ENCODE measurements at places on chromosomes 11 and 22. TPM values are rescaled to one million over a fixed set of nuclear protein-coding genes. Genes with fewer than 3 reads are reported as not detected.

NFRKB gene
- 101 TPM for total RNA-seq

PDGFD gene
- total RNA-seq: not detected

VPREB1 gene
- not detected for total RNA-seq

MS4A6E gene
- not detected for total RNA-seq

ANKK1 gene
- 0.11 TPM for total RNA-seq

CARD18 gene
- total RNA-seq: not detected

PTPN5 gene
- not detected for total RNA-seq

UPK3A gene
- total RNA-seq: 2.0 TPM

ADAMTS8 gene
- not detected for total RNA-seq

ZFTA gene
- 30.8 TPM for total RNA-seq

GAL3ST3 gene
- not detected for total RNA-seq

TIGD3 gene
- 3.2 TPM for total RNA-seq

NLRP14 gene
- not detected for total RNA-seq

POLR2L gene
- total RNA-seq: 139 TPM

NXPE4 gene
- total RNA-seq: not detected

SIAE gene
- total RNA-seq: 33.7 TPM

ADAMTS15 gene
- 0.20 TPM for total RNA-seq

CRYBB2 gene
- total RNA-seq: not detected

- DNase-seq: no peak
These were observed 57.2 kb downstream of the SIK2 start for GRCh38 chr11:111659201-111660115.

GRCh38 chr11:7204778-7205177 is 46.9 kb upstream of the SYT9 start:
- no peak for DNase-seq

GRCh38 chr11:70579316-70579955 is 181.1 kb downstream of the CTTN start:
- no peak for DNase-seq

GRCh38 chr11:70594031-70594430 is 195.7 kb downstream of the CTTN start:
- DNase-seq: no peak

GRCh38 chr11:91264481-91264880 is 960.1 kb upstream of the FAT3 start:
- no peak for DNase-seq

DNA sequence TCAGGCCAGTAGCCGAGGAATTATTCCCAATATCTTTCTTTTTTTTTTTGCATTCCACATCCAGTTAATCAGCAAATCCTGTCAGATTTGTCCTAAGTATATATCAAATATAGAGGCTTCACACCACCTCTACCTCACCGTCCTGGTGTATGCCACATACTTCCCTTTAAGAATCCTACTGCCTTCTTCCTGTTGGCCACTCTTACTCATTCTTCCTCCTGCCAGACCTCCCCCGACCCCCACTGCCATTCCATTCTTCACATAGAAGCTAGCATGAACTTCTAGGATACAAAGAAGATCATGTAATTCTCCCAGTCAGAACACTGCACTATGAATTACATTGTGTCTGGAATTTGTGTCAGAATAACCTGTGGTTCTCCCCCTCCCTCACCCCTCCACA is 89.5 kb downstream of the TRIM44 start:
- DNase-seq: no peak

- peak; percentile 63 for DNase-seq
These were observed 236.7 kb downstream of the TTC28 start for GRCh38 chr22:28442711-28443525.

GRCh38 chr11:74473382-74474173 is 6.2 kb upstream of the KCNE3 start:
- DNase-seq: no peak

DNA sequence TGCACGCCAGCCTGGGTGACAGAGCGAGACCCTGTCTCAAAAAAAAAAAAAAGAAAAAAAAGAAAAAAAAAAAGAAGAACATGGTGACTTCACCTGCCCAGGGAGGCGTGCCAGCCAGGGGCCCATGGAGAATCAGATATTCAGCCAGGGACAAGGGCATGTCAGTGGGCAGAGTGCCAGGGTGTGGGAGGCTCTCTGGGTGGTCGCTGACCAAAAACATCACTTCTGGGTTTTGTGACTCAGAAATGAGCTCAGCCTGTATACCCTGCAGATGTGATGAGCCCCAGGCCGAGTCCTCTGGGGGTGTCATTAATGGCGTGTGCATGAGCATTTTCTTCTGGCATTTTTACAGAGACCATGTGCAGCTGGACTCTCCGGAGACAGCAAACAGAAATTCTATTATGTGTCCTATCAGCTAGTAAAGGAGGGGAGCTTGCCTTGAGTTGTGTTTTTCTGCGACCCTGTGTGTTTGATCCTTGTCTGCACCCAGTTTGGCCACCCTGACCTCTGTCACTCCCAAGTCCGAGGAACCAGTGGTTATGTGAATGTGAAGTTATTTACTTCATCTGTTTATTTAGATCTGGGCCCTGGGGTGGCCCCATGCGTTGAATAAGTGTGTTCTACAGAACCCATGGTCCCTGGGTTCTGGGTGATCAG is 53.6 kb downstream of the BCR start:
- DNase-seq: no peak

DNA sequence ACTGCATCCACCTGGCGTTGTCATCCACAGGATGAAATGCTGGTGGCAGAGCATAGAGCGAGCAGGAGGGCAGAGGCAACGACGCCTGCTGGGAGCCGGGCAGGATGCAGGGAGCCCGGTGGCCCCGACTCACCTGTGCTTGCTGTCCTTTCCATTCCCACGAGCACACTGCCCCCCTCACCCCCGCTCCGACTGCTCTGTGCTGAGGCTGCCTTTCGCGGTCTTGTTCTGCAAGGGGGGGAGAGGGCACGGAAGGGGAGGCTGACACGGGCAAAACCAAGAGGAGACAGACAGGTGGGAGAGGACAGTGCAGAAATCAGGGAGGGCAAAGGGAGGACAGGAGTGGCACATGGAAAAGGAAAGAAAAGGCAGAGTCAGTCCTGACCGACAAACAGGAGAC is 37.9 kb upstream of the CYP2D6 start:
- DNase-seq: no peak

DNA sequence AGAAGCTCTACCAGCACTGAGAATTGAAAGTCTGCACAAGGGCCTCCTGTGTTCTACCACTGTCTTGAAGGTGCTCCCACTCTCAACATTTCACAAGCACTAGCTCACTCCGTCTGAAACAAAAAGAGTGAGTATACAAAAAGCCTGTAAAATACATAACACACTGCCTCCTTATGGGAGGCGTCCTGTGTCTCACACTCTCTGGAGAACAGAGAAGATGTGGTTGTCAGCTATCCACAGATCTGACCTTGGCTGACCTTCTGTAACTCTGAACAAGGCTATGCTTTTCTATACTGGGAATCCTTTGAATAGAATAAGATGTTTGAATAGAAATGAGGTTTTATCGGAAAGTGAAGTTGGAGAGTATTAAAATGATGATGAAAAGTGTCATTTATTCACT is 171.3 kb upstream of the TMEM45B start:
- DNase-seq: no peak

DNA sequence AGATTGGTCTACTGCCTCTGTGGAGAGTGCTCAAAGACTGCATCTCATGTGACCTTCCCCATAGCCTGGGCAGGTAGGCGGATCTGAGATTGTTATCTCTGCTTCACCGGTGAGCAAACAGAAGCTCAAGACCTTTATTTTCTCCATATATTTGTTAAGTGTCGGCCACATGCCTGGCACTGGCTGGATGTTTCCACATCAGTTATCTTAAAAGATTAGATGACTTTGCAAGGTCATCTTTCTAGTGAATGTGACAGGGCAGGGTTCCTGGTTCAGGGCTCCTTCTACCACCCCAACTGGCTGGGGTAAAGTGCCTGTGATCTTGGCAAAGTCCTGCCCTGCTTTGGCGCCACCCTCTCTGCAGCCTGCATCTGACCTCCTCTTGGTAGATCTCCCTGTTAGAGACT is 125.0 kb downstream of the CCDC81 start:
- peak; percentile 94 for DNase-seq

DNA sequence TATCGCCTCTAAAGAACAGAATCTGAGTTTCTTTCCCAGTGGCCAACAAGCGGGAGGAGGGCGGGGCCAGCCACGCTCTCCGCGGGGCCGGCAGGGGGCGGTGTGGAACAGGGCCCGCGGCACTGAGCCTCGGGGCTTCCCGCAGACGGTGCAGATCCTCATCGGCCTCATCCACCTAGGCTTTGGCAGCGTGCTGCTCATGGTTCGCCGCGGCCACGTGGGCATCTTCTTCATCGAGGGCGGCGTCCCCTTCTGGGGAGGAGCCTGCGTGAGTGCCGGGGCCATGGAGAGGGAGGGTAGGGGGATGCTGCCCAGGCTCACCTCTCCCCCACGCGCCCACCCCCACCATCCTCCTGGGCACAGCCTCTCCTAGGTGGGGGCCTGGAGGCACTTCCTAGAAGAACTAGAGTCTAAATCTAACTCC is 10.7 kb downstream of the MS4A15 start:
- DNase-seq: no peak

DNA sequence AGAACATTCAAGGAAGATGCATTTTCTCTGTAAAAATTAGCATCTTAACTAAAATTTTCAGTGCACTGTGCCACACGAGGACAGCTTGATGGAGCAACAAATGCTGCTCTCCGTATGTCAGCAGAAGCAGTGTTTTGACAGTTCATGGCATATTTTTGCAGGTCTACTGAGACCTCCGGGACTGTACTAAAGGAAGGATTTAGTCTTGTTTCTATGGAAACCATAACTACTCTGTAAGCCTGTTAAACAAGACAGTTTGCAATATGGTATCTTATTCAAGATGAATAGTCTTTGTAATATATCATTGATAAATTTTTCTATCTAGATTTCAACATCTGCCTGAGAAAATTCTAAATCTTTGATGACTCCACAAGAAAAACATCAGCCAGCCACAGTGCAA is 184.0 kb upstream of the GUCY1A2 start:
- no peak for DNase-seq

GRCh38 chr11:21811572-21811971 is 381.3 kb upstream of the ANO5 start:
- no peak for DNase-seq

DNA sequence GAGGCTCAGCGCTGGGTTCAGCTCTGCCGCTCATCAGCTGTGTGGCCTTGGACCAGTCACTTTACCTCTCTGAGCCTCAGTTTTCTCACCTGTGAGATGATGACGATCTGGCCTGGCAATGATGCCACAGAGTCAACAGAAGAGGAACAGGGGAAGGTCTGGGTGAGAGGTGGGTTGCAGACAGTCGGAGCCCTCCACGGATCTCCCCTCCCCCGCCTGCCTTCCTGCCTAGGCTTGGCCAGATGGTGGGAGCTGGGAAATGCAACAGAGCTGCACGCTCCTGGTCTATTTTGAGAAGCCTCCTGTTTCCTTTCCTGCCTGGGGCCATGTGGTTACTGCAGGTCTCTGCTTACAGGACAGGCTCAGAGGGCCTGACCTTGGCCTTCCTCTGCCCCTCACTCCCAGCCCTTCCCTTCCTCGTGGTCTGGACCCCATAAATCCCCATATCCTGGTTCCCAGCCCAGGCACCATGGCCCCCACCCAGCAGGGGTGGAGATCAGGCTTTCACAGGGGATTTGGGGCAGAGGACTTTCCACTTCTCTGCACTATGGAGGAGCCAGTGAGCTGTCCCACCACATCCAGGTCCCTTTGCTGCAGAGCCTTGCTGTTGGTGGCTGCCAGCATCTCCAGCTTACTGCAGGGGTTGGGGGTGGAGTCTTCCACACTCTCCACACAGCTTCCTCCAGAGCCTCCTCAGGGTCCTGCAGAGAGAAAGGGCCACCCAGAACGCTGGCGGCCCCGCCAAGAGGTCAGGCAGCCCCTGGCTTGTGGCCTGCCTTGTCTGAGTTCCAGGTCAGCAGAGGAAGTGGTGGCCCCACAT is 46.9 kb downstream of the C11orf96 start:
- DNase-seq: peak; percentile 21

- DNase-seq: no peak
These were observed 14.7 kb downstream of the APOL6 start for GRCh38 chr22:35662914-35663313.

GRCh38 chr22:48960980-48961660 is 866.6 kb downstream of the BRD1 start:
- DNase-seq: no peak

Data from Caco-2 (cell line).